ENCODE measurements at places on chromosomes 2 and 18.

DNA sequence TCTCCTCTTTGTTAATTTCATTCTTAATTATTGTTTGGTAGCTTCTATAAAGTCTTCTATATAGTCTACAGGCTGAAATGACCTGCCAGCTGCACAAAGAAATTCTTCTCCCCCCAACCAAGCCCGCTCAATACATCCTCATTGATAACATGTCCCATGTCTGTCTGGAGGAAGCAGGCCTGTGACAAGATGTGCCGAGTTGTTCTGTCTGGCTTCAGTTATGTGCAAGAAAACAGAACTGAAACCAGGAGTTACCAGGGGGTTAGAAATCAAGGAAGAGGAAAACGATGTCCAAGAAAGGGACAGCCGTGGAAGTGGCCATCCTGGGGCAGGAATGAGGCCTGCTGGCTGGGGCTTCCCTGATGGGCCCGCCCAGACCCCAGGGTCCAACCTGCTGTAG lies 57.6 kb downstream of the MTCL1 start:
- ATAC-seq = no peak

- ATAC-seq = no peak
Observed at GRCh38 chr2:230153390-230153976, 66.3 kb downstream of the SP110 start.

GRCh38 chr2:168246483-168247340 lies 683 bp downstream of the STK39 start:
- ATAC-seq = peak; percentile 79

GRCh38 chr2:27461118-27461517 lies 18.9 kb downstream of the KRTCAP3 start:
- ATAC-seq = no peak

- ATAC-seq = peak; percentile 75
Observed at GRCh38 chr2:229910832-229911412, 10.9 kb downstream of the TRIP12 start.

DNA sequence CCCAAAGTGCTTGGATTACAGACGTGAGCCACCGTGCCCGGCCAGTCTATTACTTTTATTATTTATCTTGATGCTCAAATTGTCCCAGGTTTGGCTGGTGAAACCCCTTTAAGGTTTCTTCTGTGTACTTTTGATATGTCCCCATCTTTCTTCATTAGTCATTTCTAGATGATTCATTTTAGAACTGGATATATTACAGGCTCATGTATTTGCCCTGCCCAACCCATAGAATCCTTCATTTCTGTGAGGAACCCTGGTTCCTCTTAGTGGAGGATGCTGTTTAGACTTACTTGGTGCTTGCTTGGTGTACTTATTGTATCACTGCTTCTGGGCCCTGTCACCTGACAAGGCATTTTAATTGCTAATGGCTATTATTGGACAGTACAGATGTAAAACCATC lies 40.1 kb downstream of the KCMF1 start:
- ATAC-seq = no peak

- ATAC-seq = no peak
Observed at GRCh38 chr18:56285387-56286065, 352.9 kb downstream of the TXNL1 start.

- ATAC-seq = no peak
Observed at GRCh38 chr2:206311026-206311425, 36.6 kb downstream of the ZDBF2 start.

GRCh38 chr2:216133397-216133796 lies 24.2 kb downstream of the XRCC5 start:
- no peak for ATAC-seq

- no peak for ATAC-seq
Observed at GRCh38 chr2:114108824-114109416, 219.0 kb downstream of the ACTR3 start.

DNA sequence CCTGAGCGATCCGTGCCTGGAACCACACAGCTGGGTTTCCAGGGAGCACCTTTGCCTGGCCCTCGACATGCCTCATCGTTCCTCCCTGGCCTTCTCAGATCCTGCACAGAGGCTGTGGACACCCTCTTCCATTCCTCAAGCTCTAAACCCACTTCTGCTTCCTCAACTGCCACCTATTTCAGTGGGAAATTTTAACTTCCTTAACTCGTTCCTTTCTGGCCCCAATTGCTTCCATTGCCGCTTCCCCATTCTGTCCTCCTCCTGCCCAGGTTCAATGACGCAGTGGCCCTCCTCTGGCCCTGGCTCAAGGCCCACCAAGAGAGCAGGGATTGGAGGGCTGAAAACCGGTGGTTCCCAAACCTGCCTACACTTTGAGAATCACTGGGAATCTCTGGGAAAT lies 4.8 kb upstream of the B3GNT7 start:
- ATAC-seq = no peak

DNA sequence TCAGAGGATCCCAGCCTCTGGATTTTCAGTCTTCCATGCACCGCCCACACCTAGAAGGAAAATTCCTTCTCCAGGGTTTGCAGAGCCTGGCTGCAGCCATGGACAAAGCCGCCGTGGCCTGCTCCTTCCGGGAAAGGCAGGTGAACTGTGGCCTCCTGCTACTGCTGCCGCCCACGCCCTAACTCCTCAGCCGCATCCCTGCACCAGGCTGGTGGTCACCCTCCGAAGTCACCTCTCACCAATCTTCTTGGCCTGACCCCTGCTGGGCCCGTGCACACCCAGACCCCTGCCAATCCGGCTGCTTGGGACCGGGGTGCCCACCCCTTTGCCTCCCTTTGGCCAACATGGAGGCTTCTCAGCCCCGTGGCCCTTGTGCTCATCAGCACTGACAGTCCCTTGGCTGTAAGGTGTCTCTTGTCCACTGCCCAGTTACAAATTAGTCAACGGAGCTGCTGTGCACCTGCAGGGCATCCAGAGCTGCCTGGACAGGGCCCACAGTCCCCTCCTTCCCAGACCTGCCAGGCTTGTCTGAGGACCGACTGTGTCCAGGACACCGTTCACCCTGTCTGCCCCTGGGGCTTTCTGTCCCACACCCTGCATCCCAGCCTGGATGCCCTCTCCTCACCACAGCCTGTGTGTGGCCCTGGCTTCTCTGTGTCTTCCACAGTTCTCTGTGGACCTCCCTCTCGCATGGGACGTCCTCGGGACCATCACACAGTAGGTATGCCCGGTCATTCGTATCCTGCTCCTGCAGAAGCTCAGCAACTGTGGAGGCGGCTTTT lies 130.1 kb upstream of the TPO start:
- no peak for ATAC-seq

DNA sequence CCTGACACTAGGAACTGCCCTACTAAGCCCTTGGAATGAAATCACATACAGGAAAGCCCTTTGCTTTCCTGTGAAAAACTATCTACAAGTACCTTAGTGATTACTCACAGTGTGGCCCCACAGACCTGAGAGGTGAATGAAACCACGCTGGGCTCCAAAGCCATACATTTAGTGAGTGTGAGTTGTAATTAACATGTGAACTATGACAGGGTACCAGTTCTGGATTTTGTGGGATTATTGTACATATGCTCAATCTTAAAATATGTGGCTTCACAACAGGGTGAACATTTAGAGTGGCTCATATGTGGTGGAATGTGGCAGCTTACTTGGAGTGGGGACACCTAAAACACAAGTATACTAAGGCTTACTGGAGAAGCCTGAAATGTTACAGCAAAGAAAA lies 12.3 kb downstream of the KCTD1 start:
- ATAC-seq = 0 out of 3 replicates have a peak, but pooled peaks have one; percentile 23

- ATAC-seq = no peak
Observed at GRCh38 chr18:50989711-50990110, 21.9 kb downstream of the ELAC1 start.

GRCh38 chr2:221495731-221496130 lies 76.4 kb downstream of the EPHA4 start:
- ATAC-seq = no peak

Data from SK-N-SH treated with all-trans-retinoic acid at 6 μM for 48 hours (cell line).